ENCODE measurements at places on chromosomes 1 and 21.

GRCh38 chr21:46208761-46209721 lies 19.5 kb downstream of the LSS start:
- DNase-seq: no peak

DNA sequence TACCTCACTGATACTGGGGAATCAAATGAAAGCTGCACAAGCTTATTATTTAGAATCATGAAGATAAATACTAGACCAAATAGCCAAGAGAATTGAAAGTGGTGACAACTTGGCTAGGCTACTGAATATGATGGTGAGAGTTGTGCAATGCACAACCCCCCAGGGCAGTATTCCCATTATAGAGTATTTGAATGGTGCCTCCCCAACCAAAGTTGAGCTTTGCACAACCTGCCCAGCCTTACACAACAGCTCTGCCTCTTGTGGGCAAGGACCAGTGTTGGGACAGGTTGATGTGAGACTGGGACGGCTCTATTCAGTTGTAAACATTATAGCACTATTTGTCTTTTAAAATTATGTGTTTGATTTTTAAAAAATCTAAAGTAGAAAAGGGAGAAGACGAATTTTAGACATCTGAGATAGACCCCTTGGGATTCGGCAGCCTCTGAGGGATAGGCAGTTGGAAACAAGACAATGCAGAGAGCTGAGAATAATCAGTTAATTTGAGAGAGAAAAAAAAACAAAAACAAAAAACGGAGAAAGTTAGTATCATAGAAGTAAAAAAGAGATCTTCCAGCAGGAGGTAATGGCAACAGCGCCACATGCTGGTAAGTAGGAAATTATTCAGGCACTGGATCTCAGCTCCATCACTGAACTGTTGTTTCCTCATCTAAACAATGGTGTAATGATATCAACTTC lies 91.0 kb upstream of the KCNA3 start:
- DNase-seq: peak; percentile 37

DNA sequence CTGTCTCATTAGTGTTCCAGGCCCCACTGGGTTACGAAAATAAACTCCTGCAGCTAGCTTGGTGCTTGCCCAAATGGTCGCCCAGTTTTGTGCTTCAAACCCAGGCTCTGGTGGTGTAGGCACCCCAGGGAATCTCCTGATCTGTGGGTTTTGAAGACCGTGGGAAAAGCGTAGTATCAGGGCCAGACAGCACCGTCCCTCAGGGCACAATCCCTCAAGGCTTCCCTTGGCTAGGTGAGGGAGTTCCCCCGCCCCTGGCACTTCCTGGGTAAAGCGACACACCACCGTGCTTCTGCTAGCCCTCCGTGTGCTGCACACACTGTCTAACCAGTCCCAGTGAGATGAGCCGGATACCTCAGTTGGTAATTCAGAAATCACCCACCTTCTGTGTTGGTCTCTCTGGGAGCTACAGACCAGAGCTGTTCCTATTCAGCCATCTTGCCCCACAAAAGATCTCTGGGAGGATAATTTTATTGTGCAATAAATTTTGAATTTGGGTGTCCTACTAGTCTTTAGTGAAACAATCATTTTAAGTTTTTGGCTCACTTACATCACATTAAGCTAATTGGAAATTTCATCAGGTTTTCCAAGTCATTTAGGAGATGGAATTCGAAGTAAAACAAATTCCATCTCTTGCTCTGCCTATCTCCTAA lies 9.4 kb upstream of the SLC25A24 start:
- DNase-seq: no peak

GRCh38 chr1:156399355-156400125 lies 30.5 kb downstream of the RHBG start:
- no peak for DNase-seq

- no peak for DNase-seq
Measured at GRCh38 chr1:179828554-179829110, 49.0 kb downstream of the TOR1AIP2 start.

GRCh38 chr21:46078322-46078977 lies 19.5 kb upstream of the COL6A2 start:
- DNase-seq: no peak
